ENCODE measurements at places on chromosomes 16 and 17.

- no peak for DNase-seq
These were observed 4.6 kb downstream of the KRT39 start for GRCh38 chr17:40962059-40962561.

DNA sequence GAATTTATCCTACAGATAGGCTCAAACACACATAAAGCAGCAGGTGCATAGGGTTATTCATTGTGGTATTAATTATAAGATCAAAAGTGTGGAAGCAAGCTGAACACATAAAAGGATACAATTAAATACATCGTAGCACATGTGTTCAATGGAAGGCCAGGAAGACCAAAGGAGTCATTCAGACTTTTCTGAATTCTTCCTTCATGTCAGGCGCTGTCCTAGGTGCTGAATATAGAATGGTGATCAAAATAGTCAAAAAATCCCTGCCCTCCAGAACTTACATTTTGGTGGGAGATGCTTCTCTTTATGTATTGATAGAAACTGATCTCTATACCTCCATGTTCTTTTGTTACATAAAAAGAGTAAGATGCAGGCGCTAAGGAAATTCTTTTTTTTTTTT lies 439.0 kb upstream of the ASIC2 start:
- DNase-seq: peak; percentile 10

GRCh38 chr17:77501101-77501566 lies 360.4 kb downstream of the SEC14L1 start:
- peak; percentile 71 for DNase-seq

- DNase-seq: no peak
These were observed 2.6 kb downstream of the SPNS3 start for GRCh38 chr17:4436381-4436780.

DNA sequence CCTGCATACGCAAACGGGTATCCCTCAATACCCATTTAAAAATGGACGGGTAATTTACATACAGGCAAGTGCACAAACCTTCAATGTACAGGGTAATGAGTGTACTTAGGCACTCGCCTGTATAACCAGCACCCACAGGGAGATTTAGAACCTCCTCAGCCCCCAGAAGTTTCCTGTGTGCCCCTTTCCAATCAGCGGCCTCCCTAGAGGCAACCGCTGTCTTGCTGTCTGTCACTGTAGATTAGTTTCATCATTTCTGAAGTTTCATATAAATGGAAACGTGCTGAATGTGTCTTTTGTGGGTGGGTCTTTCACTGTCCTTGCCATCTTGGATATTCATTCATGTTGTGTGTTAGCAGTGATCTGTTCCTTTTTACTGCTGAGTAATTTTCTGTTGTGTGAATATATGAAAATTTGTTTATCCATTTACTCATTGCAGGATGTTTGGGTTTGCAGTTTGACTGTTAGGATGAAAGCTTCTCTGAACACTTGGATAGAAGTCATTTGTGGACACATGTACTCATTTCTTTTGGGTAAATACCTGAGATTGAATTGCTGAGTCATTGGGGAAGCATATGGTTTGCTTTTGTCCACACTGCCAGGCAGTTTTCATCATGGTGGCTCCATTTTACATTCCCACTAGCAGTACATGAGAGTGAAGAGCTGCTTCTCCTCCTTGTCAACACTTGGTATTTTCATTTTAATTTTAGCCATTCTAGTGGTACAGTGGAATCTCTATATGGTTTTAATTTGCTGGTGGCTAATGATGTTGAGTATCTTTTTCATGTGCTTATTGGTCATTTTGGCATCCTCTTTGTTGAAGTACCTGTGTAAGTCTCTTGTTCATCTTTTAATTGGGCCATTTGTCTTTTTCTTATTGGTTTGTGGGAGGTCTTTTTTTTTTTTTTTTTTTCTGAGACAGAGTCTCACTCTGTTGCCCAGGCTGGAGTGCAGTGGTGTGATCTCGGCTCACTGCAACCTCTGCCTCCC lies 2.1 kb upstream of the ADCY7 start:
- no peak for DNase-seq

DNA sequence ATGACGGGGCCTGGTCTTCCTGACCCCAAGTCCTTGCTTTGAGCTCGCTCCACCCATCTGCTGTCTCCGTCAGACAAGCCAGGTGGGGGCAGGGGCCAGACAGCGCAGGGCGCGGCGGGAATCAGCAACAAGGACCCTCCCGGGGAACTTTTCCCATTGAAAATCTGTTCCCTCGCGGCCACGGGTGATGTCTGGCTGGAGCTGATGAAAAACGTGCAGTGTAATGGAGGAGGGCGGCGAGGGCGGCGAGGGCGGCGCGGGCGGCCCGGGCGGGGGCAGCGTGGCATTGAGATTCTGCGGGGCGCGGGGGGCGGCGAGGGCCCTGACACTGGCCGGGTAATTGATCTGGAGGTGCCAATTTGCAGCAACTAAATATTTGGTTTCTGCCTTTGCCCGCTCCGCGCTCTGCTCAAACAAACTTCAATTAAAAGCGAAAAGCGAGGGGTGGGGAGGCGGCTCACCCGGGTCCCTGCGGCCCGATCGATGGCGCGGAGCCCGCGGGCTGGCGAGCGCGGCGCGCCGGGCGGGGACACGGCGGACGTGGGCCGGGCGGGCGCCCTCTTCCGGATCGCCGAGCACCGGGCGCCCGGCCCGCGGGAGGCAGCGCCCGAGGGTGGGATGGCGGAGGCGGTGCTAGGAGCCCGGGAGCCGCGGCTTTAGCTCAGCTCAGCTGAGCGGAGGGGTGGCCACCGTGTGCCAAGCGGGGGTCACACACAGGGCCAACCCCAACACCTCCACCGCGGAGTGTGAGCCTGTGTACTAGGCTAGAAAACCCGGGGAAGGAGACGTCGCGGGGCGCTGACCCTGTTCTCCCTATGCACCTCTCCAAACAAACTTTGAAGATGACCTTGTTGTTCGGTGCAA lies 32.4 kb downstream of the DCAKD start:
- DNase-seq: peak; percentile 32

- DNase-seq: no peak
These were observed 18.3 kb downstream of the CDIPT start for GRCh38 chr16:29844575-29845331.

GRCh38 chr17:5832886-5833285 lies 237.3 kb upstream of the WSCD1 start:
- DNase-seq: no peak

GRCh38 chr16:4795181-4795827 lies at the start of gene SMIM22:
Gene SMIM22 (plus strand): TSS chr16:4795369. CDS start chr16:4795735, 366 bp downstream.
- no peak for DNase-seq

DNA sequence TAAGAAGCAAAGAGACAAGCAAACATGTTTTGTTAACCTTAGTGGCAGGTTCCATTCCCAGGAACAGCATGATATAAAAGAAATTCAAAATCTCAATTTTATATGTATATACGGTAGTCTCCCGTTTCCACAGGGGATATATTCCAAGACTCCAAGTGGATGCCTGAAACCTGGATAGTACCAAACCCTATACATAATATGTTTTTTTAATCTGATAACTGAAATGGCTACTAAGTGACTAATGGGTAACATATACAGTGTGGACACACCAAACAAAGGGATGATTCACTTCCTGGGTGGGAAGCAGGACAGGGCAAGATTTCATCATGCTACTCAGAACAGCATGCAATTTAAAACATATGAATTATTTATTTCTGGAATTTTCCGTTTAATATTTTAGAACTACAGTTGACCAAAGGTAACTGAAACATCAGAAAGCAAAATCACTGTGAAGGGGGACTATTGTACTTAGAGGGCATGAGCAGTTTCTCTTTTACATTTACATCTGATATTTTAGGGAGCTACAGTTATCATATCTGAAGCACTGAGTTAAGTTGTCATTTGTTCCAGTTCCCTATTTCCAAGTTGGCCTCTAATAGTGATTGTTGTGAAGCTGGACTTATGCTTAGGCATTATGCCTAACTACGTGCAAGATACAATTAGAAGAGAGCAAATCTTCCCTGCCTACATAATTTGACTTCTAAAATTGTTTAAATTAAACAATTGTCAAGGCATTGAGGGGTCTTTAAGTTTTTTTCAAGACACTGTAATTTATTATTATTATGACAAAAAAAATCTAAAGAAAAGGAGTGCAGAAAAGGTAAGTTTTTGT lies 34.1 kb upstream of the ABCA6 start:
- DNase-seq: no peak

DNA sequence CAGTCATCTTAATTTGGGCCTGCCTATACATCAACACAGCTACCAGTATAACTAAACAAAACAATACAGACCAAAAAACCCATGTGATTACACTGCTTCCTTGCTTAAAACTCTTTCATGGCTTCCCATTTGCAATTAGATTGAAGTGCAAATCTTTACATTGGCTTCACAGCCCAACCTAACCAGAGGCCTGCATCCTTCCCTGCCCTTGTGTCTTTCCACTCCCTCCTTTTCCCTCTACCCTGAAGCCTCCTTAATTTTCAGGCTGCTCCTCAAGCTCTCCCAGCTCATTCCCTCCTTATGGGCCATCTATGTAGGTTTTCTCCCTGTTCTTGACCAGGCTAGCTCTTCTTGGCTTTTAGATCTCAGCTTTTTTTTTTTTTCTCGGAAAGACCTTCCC lies 147.8 kb downstream of the TOX3 start:
- DNase-seq: no peak

DNA sequence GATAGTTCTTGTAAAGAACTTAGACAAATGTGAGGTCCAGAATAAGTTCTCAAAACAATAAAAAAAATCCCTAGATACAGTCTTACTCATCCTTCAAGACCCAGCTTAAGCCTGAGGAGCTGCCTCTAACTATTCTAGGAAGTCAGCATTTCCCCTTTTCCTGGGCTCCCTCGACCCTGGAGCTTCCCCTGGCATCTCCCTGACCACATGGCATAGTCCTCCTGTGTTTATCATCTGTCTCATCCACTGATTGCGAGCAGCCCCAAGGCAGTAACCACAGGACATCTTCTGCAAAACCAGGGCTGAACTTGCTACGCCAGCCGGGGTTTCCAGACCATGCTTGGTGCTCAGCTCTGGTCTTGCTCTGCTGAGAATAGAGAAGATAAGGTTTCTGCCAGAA lies 36.7 kb upstream of the NLRP1 start:
- DNase-seq: no peak

DNA sequence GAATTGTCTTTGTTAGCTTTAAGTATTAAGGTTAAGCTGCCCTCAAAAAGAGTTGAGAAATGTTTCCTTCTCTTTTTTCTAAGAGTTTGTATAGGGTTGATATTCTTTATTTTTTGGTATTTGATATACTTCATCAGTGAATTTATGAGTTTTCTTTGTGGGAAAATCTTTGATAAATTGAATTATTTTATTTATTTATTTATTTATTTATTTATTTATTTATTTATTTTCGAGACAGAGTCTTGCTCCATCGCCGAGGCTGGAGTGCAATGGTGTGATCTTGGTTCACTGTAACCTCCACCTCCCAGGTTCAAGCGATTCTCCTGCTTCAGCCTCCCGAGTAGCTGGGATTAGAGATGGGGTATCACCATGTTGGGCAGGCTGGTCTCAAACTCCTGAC lies 19.9 kb downstream of the TEFM start:
- DNase-seq: no peak

- no peak for DNase-seq
These were observed 10.9 kb downstream of the TRAP1 start for GRCh38 chr16:3706253-3707012.

DNA sequence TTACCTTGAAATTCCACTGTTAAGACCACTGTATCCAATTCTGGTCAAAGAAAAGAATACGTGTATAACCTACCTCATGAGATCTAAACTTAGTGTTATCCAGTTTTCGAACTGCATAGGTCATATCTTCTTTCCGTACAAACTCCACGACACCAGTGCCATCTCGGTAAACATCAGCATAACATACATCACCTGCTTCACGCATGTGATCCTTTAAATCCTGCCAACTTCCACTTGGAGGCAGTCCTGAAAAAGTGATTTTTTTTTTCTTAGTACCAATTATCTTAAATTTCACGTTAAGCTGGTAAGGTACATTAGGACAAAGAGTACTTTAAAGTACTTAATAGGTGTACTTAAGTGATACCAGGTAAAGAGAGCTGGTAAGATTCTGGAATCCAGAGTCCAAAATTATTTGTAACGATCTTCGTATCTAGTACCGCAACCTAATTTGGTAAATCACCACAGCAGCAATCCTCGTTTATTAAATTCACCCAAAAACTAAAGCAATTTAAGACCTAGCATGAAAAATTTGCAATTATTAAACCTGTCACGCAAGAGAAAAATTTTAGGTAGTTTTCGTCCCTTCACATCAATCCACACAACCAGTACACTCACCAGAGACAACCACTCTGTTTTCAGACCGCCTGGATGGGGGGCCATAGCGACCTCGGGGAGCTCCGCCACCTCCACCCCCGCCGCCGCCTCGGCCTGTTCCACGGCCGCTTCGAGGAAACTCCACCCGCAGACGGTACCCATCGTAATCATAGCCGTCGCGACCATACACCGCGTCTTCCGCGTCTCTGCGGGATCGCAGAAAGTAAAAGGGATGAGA lies 1.1 kb downstream of the SRSF1 start:
- no peak for DNase-seq

DNA sequence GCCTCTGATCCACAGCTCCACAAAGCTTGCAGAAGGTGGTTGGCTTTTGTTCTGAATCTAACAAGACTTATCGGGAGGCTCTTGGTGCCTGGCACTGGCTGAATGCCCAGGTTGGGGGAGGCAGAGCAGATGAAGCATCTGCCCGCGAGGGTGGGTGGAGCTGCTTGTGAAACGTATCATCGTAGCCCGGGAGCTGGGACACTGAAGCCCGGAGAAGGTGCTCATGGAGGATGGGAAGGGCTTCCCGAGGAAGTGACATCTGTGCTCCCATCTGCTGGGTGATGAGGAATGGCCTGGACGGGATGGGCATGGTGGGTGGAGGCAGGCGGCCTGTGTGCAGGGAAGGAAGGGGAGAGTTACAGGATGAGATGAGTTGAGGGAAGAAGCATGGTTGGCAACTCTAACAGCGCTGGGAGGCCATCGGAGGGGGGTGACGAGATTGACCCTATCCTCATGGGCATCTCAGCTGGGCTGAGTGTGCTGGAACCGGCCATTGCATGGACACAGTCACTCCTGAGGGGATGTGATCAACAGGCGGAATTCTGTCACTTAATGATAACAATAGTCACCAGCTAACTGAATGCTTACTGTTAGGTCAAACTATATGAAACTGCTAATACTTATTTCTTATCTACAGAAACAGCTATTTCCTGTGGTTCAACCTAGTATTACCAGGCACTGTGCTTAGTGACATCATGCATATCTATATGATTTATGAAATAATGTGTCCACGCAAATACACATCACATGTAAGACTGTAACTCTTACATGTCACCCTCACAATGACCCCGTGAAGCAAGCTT lies 102.7 kb downstream of the ABCC6 start:
- DNase-seq: no peak

- peak; percentile 98 for DNase-seq
These were observed 40.1 kb downstream of the MYO18A start for GRCh38 chr17:29140051-29140621.

DNA sequence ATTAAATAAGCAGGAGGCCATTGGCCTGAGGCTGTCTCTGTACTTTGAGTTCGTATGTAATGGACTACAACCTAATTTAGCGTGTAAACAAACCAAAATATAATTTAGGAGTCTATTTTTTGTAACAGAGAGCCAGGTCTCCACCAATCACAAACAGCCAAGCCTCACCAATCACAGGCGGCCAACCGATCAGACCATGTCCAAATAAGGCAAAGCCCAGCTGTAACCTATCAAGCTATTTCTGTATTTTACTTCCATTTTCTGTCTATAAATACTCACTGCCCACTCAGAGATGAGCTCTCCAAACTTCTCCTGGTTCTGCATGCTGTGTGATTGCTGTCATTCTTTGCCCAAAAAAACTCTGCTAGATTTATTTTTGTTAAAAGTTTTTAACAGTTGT lies 322.7 kb downstream of the NPIPA8 start:
- DNase-seq: no peak

GRCh38 chr17:81648707-81649085 lies 7.6 kb downstream of the PDE6G start:
- no peak for DNase-seq
